Right renal pelvis (tissue), 4 donors: ENCODE measurements at places on chromosomes 1 and 21.

GRCh38 chr21:38809198-38809878 is 3.6 kb downstream of the ETS2 start:
- DNase-seq, result no peak

DNA sequence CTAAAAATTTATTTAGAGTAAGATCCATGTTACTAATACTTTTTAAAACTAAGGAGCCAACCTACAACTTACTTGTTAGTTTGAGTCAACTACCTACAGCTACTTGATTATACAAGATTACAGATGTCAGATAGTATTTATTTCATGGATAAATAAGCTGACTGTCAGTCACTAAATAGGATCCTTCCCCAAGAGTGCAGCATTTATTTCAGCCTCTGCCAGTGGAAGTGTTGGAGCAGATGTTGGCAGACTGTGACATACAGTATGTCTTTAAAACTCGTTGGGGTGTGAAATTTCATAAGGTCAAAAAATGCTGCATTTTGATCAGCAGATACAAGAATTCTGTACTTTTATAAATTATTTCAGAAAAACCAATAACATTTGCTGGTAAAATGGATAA is 156.2 kb downstream of the AKT3 start:
- no peak for DNase-seq

DNA sequence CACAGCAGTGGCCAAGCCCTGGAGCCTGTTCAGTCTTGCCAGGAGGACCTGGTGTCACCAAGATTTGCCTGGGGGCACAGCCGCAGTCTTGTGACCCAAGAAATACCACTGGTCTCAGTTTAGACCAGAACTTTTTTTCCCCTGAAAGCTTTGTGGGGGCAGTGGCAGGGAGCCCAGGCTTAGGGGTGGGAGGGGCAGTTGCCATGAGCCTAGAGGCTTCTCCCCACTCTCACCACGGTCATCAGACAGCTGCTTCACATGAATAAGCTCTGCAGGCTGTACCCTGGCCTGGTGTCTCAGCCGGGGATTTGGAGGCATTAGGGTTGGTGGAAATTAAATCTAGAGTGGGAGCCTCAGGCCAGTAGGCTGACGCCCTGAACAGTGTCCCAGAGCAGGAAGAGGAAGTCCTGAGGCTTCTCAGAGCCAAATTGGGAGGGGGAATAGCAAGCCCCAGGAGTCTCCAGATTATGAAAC is 73.7 kb downstream of the SLC16A1 start:
- DNase-seq, result no peak

GRCh38 chr1:60427194-60427593 is 353.6 kb upstream of the C1orf87 start:
- no peak for DNase-seq

GRCh38 chr1:61561666-61562065 is 163.3 kb downstream of the TM2D1 start:
- no peak for DNase-seq

- DNase-seq, result no peak
Observed at GRCh38 chr1:167529829-167530474, 11.6 kb upstream of the CD247 start.

DNA sequence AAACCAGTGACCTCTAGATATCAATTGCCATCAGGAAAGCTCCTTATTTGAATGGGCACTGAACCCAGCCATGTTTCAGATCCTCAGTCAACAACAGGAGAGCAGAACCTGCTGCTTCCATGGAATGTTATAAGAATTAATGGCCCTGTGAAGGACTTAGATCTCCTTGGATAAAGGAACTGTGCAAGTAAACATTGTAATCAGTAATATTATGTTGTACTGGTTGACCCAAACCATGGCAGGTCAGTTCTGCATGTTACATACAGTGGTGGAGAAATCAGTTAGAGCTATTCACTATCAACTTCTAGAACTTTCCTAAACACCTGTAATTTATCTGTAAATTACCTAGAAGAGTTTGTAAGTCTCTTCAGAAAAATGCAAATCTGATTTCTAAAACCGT is 11.2 kb upstream of the CLDN8 start:
- no peak for DNase-seq

DNA sequence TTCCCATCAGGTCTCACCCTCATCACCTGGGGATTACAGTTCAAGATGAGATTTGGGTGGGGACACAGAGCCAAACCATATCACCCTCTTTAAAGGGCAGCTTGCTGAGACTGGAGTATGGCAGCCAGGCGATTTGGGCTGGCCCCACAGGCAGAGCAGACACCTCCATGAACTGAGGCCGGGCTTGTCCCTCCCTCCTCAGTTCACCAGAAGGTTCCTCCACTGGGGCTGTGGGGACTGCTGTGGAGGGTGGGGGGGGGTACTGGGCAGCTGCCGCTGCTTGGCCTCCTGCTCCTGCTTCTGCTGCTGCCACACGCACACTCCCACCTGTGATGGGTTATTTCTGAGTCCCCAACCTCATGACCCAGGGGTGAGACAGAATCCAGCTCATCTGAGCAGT is 53.9 kb upstream of the PDE9A start:
- no peak for DNase-seq

GRCh38 chr1:47161298-47162040 is 24.2 kb downstream of the CYP4A22 start:
- no peak for DNase-seq

DNA sequence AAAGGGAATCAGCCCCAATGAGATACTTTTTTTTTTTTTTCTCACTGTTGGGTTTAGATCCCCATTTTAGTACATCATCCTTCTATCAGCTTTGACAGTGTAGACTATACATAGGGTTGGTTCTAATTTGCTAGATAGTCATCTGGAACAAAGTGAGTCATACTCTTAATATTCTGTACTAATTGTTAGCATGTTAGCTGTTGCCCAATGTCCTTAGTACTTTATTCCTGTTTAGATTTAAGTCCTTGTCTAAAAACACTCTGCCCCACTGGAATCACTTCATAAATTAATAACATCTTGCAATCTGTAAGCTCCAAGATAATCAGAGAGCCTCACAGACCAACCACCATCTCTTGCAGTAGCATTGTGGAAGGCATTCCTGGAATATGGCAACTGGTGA is 209.8 kb upstream of the KIAA0040 start:
- DNase-seq, result no peak

DNA sequence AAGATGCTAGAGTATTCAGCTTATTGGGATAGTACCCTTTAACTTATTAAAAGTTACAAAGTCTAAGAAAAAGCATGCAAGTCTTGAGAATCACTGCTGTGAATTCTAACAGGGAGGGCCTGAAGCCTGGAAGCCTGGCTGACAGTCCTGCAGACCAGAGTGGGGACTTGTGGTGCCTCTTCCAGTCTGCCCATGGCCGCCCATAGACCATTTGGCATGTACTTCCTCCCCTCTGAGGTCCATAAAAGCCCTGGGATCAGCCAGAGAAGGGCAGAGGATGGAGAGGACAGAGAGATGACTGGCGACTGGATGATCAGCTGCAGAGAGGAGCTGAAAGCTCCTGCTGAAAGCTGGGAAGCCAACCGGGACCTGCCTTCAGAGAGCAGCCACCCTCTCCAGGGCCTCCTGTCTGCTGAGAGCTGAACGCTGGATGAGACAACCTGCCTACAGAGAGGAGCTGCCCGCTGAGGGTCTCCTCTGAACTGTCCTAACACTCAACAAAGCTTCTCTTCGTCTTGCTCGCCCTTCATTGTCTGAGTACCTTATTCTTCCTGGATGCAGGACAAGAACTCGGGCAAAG is 12.5 kb upstream of the SLC1A7 start:
- DNase-seq, result no peak

DNA sequence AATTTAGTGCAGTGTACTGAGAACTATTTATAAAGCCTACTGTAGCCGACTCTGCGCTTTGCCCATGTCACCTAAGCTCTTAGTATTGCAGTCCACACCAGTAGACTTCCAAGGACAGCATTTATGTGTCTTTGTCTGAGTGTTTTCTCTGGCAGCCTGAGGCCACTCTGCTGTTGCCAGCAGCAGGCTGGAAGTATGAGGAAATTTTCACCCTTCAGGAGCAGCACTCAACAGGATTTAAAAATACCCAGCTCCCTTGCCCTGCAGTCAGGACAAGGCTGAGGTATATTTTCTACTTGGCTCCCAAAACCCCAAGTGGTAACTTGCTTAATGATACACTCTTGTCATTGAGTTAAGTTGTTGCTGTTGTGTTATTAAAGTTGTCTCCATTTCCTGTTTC is 230.1 kb downstream of the SRGAP2C start:
- DNase-seq, result no peak

DNA sequence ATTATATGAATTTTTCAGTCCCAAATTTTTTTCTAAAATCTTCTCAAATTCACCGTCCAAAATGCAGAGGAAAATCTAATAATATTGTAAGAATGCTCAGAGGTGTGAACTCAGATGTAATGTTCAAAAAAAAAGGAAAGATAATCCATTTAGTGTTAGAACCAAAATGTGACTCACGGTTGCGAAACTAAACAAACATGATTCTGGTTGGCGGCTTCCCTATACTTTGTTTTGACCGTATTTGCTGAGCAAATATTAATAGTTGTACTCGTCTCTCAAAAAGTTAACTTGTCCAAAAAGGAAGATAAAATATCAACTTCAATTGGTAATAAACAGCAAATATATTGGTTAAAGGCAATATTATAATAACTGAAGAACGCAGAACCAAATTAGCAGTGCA is 34.4 kb downstream of the ZSWIM5 start:
- no peak for DNase-seq

DNA sequence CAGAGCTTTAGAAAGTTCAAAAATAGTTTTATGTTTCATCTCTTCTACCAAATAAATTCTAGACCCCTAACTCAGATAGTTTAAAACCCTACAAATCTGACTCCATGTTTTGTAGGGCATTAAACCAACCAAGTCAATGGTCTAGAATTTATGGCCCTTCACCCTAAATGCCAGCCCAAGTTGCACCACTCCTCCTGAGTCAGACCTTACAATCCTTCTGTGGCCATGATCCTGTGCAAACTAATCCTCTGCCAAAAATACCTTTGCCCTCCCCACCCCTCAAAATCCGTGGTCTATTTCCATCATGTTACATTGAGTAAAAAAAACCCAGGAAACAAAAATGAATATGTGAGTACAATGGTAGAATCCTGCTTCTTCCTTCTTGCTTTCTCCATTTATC is 179.3 kb downstream of the NR5A2 start:
- no peak for DNase-seq

GRCh38 chr1:27099587-27100334 is 55.2 kb downstream of the SLC9A1 start:
- DNase-seq, result no peak

- no peak for DNase-seq
Observed at GRCh38 chr1:230517326-230517725, 91.2 kb upstream of the PGBD5 start.

DNA sequence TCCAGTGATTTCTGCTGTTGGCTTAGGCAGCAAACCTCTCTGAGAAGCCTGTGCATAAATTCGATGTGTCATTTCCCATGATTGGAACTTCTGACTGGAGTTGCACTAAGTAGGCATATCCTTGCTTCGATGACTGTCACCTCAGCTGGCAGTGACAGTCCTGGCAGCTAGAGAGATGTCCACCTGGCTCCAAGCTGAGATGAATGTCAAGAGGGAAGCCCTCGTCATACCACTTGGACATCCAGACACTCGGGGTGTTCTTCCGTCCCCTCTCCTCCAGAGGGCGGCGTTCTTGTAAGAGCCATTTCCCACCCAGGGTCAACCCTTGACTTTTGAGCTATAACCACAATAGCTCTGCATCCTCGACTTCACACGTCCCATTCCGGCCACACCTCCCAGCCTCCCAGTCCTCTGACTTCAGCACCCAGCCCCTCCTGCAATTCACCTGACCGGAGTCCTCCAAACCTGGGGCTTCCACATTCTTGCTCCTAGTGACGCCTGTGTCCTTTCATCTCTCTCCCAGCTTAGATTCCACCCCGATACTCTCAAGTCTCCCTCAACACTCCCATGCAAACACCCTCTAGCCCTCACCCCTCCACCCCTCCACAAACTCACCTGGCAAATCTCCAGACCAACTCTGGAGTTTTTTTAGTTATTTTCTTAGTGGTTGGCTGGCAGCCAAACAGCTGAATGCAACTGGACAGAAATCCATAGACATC is 17.3 kb downstream of the CA6 start:
- DNase-seq, result no peak

- no peak for DNase-seq
Observed at GRCh38 chr1:172487550-172487949, 43.7 kb upstream of the PIGC start.

- no peak for DNase-seq
Observed at GRCh38 chr1:169309178-169310166, 58.1 kb downstream of the NME7 start.

DNA sequence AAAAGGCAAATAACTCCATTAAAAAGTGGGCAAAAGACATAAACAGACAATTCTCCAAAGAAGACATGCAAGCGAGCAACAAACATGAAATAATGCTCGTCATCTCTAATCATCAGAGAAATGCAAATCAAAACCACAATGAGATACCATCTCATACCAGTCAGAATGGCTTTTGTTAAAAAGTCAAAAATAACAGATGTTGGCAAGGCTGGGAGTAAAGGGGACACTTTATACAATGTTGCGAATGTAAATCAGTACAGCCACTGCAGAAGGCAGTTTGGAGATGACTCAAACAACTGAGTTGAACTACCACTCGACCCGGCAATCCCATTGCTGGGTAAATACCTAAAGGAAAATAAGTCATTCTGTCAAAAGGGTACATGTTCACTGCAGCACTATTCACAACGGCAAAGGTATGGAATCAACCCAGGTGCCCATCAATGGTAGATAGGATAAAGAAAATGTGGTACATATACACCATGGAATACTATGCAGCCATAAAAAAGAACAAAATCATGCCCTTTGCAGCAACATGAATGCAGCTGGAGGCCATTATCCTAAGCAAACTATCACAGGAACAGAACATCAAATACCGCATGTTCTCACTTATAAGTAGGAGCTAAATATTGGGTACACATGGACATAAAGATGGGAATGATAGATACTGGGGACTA is 25.9 kb downstream of the TSPAN2 start:
- DNase-seq, result no peak

DNA sequence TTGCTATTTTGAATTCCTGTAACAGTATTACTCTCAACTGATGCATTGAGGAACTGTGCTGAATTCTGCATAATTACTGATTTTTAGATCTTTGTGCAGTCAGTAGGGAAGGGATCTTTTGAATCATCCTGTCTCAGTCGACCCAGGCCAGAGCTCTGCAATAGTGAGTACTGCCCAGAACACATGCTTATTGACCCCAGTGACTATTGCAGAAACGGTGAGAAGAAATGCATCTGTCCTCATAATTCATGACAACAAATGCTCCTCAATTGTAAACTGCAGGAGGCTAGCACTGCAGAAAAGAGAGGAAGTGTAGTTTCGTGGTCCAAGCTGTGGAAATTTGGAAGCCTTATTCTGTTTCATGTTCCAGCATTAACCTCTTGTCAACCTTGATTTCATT is 19.6 kb downstream of the EDARADD start:
- DNase-seq, result no peak

DNA sequence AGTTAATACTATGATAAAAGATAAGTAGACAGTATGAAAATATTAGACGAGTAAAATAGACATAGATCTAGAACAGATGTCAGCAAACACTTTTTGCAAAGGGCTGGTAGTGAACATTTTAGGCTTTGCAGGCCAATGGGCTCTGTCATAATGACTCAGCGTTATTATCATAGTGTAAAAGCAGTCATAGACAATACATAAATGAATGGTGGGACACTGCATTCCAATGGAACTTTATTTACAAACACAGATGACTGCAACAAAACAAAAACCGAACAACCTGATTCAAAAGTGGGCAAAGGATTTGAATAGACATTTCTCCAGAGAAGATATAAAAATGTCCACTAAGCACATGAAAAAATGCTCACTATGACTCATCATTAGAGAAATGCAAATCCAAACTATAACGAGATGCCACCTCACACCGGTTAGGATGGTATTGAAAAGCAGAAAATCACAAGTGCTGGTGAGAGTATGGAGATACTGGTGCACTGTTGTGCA is 7.3 kb downstream of the GSTM5 start:
- no peak for DNase-seq
